ENCODE measurements at places on chromosomes 13 and 19.
A peak's percentile ranks its signal among the peaks of the same experiment; 100 is the strongest.

GRCh38 chr19:6260376-6260775, 19.4 kb downstream of the MLLT1 start:
- DNase-seq, result no peak

- no peak for DNase-seq
Observed at GRCh38 chr19:18784786-18785120, 6.4 kb downstream of the COMP start.

DNA sequence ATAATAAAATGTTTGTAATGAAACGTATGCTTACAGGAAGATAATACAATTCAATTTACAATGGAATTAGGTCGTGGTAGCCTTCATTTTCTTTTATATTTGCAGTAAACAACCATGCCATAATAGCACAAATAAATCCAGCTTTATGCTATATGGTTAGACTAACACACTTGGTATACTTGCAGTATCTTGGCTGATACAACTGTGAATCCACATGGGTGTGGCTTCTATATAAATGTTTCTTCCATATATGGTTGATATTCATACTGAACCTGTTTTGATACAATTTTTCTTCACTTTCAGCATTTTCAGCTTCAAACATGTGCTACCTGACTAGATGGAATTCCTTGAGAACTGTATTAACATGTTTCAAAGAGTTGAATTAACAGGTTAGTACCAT, 20.4 kb upstream of the SPRY2 start:
- DNase-seq, result no peak

DNA sequence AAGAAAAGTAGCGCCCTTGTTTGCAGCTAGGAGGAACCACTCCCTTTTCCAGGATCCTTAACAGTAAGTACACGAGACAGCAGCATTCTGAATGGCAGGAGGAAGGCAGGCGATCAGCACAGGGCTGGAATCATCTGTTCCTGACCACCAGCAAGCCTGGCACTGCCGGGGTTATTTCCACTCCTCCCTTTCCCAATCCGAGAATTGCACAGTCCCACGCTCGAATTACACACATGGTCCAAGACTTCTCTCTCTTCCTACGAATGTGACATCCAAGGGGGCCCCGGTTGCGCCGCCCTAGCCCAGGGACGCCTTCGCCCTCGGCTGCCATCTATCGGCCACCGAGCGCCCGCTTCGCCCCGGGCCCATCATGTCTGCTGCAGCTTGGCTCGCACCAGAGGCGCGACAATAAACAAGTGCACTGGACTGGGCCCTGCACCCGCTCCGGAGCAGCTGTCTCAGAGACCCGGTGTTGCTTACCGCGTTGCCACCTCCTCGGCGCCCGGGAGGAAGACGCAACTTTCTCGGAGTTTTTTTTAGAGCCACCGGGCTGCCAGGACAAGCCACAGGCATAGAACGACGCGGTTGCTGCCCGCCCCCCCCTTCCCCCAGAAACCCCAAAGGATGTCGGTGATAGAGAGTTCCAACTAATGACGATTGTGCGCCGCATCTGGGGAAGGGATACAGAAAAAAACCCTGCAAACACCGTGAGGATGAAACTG, at the start of gene SLITRK5:
Gene SLITRK5, plus strand, starts transcription at position 341 of the 722 bp plus-strand sequence. CDS start 4,018 bp downstream, outside the sequence.
- peak; percentile 81 for DNase-seq

DNA sequence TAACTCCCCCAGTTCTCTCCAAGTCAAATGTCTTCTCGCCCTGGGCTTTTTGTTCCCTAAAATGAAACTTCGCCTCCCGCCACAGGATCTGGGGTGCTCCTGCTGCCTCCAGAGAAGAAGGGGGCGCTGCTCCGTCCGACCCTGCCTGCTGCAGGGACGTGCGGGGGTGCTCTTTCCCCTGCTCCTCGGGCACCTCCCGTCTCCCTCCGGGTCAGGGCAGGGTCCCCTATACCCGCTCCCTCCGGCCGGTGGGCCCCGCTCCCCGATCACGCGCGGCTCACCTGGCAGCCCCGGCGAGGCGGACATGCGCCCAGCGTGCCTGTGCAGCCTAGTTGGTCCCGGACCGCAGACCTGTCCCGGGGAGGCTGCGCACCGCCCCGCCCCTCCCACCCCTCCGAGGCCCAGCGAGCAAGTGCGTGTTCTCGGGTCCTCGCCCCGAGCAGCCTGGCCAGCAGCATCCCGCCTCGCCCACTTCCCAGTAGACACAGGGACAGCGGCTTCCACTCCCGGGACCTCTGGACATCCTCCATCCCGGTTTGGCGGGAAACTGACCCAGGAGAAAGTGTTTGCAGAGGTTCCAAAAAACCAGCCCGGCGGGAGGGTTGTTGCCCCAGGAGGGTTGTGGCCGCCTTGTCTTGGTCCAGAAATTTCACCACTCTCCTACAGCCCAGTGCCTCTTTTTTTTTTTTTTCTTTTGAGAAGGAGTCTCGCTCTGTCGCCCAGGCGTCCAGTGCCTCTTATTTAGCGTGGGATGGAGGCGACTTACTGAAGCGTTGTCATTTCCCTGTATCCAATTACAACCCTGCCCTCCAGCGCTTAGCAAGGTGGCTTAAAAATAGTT, at the start of gene OXGR1:
Gene OXGR1, minus strand, starts transcription at position 460 of the 841 bp plus-strand sequence. CDS start 6,717 bp downstream, outside the sequence.
- DNase-seq, result no peak

- DNase-seq, result no peak
Observed at GRCh38 chr13:110661256-110661655, 44.7 kb downstream of the CARS2 start.

DNA sequence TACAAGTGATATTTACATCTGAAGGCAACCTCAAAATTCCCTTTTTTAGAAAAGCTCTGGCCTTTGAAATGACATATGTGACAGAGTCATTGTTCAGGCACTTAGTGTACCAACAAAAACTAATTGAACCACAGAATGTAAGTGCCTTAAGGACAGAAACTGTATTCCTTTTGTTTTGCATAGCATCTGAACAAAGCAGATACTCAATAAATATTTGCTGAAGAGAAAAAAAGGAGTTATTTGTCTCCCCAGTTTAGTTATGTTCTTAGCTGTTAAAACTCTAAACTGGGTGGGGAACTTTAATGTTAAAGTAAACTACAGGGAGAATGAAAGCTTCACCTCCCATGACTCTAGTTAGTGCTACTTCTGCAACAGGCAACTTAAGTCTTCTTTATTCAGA, 56.8 kb upstream of the KLF5 start:
- no peak for DNase-seq

DNA sequence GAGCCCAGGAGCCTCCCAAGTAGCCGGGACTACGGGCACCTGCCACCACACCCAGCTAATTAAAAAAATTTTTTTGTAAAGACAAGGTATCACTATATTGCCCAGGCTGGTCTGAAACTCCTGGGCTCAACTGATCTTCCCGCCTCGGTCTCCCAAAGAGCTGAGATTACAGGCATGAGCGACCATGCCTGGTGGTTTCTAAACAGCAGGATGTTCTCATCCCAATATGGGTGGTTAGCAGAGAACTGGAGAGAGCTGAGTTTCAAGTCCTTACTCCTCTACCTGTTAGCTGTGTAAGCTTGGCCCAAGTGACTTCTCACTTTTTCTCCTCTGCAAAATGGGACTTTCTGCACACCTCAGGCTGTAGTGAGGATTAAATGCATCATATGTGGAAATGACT, 8.0 kb downstream of the TMEM91 start:
- DNase-seq, result no peak

- peak; percentile 89 for DNase-seq
Observed at GRCh38 chr19:49676136-49676783, 811 bp upstream of the PRMT1 start.

- no peak for DNase-seq
Observed at GRCh38 chr13:51481656-51482055, 28.8 kb upstream of the INTS6 start.

- no peak for DNase-seq
Observed at GRCh38 chr19:43723588-43723987, 7.7 kb downstream of the IRGC start.

DNA sequence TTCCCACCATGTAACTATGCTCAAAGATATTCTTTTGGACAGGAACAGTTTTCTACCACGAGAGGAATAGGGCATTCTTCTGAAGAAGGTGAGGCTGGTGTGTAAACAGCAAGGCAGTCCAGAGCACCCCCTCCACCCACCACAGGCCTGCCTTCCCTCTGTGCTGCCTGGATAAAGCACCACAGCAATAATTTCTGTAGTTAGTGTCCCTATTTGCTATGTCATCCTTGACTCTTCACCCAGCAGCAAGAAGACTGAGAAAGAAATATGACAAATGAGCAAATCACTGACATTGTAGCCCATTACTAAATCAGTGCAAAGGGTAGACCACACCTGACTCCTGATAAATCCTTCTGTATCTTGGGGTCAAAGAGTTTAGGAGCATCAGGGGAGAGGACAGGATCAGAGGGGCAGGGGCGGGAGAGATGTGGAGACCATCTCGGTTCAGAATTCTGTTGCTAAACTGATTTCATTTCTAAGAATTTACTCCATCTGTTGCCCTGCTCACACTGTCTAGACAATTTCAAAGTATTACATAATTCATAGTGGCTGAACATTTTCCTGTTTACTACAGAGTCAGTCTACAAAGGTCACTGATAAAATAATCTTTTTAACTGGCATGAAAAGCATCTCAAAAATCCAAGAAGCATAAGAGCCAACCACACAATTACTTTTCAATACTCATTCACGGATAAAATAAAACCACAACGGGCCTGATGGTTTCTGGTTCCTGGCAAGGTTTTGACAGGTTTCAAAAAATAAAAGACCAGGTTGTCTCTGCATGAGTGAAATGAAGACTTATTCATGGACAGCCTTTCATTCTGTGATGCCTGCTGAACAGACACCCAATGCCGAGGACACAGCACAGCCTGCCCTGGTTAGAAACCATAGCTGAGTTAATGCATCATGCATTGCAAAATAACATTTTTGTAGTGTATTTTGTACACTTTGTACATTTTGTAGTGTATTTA, 88.4 kb upstream of the IRS2 start:
- DNase-seq, result peak; percentile 32

DNA sequence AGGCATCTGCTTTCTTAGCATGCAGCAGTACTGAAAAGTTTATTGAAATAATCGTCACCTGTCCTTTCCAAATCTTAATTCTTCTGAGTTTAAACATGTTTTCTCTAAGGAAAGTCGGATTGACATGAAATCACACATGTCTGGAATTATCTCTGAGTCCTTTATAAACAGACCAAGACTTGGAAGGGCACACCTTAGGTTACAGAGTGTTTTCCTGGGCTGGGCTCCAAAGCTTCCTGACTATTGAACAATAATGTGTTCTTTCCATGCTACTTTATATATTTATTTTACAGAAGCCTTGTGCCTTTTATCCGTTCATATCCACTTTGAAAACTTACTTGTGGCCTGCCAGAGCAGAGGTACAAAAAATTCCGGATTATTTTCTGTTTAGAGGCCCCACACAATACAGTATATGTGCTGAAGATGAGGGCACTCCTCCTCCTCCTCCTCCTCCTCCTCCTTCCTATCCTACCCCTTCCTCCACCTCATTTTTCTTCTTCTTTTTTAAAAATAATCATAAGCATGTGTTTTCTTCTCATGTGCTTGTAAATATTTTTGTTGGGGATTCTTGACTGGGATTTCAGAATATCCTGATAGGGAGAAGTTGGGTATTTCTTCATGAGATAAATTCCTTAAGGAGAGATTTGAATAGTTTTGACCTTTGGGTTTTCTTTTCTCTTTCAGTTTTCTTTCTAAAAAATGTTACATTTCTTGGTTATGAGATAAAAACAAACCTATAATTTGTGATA, 52.3 kb downstream of the LRCH1 start:
- DNase-seq, result no peak

DNA sequence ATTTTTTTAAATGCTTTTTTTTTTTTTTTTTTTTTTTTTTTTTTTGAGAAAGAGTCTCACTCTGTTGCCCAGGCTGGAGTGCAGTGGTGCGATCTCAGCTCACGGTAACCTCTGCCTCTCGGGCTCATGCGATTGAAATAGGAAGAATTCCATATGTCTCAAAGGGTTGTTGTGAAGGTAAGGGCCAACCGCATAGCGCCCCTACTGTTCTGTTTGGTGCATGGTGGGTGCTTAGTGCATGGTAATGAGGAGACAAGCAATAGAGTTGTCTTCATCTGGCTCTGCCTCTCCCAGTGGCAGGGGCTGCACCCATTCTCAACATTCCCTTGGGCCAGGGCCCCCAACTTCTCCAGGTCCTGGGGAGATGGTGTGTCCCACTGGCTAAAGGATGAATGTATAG, 68.7 kb downstream of the RASL11A start:
- no peak for DNase-seq

DNA sequence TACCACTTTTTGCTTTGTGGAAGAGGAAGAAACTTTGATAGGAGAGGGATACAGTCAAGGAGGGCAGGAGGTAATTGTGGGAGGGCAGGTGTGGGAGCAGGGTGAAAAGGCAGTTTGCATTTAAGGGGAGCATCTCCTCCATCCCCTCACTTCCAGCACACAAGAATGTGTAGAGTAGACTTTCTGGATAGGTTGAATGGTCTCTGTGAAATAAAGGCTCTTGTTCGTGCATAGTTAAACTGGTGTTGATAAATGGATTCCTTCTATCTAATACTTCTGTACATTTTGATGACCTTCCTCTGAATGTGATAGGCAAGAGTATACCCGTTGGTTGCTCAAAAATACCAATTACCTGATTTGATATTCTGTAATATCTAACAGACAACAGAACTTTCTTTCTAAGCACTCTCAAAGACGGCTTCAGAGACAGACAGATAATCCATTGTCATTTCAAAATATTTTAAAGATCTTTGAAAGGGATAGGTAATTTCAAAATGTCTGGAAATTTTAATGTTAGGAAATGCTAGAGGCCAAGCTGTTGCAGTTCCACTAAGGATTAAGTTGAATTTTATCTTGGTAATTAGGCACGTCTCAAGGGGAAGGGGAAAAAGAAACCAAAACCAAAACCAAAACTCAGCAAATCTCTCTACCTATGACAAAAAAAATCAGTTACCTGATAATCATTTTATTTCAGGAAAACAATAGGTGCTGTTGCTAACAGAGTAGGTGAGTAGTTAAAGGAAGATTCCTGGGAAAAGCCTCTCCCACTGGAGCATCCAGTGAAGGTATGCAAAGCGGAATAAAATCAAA, 302.6 kb downstream of the COG6 start:
- no peak for DNase-seq

DNA sequence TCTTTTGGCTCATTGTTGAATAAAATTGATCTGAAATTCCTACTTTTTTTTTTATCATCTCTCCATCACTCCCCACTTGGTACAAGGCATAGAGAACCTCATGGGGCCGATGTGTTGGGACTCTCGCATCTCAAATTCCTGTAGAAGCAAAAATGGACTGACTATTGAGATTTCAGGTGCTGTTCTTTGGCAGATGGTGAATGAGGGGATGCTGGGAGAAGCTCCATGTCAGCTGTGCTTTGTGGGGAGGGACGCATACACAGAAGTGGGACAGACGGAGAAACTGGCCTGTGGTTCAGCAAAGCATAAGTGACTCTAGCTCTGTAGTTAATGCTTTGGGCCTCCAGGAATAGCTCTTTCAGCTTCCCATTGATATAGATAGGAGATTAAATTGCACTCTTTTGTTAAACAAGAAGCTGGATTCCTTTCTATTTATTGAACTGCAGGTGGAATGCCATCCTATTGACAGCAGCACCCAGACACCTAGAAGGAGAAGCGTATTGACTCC, 194.5 kb upstream of the RNF113B start:
- no peak for DNase-seq

- peak; percentile 46 for DNase-seq
Observed at GRCh38 chr19:4971424-4971793, 2.5 kb downstream of the KDM4B start.

Data from PC-9 (cell line).